Caudate nucleus (tissue), 63 donors: ENCODE measurements at places on chromosomes 3 and 15.

DNA sequence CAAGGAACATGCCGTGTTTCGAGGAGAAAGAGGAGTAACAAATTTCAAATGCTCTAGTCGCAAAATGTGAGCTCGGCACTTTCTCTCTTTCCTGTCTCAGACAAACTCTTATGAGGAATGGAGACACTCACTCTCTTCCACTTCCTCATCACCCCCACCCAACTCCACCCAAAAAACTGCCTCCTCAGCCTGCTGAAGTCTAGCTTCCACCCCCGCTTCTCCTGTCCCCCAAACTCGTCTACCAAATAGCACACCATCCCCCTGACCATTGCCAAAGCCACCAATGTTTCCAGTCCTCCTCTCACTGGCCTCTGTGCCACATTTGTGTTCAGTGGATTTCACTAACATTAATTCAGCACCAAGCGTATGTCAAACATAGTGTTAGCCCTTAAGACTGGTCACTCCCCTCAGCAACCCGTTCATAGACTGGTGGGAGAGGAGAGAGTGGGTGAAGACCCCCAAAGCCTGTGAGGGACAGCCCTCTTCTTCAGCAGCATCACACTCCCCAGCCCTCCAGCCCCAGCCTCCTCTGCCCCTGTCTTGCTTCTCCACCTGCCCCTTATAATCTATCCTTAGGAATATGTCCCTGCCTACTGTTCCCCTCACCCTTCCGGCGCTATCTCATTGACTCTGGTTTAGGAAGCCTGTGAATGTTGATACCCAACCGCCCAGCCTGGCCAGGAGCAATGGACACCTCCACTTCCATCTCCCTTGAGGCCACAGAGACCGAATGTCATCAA is 77.3 kb downstream of the FAM174B start:
- DNase-seq, result no peak

GRCh38 chr15:48693484-48693883 is 48.0 kb upstream of the FBN1 start:
- DNase-seq, result no peak

GRCh38 chr3:102682741-102683140 is 247.9 kb downstream of the ZPLD1 start:
- DNase-seq, result no peak

DNA sequence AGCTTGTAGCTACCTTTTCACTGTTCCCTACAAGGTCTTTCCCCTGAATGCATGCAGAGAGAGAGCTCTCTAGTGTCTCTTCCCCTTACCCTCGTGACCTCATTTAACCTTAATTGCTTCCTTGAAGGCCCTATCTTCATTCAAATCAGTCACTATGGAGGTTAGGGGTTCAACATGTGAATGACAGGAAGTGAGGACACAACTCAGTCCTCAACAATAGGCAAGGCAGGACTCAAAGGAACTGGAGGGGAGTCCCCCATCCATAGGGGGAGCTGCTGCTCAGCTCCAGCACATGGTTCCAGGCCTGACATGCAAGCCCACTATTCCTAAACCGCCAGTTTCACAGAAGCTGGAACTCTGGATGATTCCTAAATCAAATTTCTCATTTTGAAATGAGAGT is 33.8 kb upstream of the GYG1 start:
- no peak for DNase-seq

DNA sequence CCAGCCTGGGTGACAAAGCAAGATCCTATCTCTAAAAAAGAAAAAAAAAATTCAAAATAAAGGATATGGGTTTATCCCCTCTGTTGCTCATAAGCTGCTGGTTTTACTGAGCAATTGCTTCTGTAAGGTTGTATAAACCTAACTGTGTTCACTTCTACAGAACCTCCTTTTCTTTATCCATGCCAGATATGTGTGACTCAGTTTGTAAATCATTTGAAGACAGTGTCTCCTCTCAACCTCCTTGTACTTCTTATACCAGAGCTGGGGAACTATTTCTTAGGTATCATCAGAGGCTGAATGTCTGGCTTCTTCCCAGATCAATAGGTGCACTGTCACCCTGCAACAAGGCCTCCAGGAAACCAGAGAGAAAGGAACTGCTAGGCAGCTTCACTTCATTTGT is 273.8 kb downstream of the CD47 start:
- DNase-seq, result no peak

GRCh38 chr3:179828738-179829137 is 175.9 kb downstream of the USP13 start:
- DNase-seq, result no peak

- DNase-seq, result no peak
Observed at GRCh38 chr3:78338405-78338804, 1298.5 kb downstream of the ROBO2 start.

DNA sequence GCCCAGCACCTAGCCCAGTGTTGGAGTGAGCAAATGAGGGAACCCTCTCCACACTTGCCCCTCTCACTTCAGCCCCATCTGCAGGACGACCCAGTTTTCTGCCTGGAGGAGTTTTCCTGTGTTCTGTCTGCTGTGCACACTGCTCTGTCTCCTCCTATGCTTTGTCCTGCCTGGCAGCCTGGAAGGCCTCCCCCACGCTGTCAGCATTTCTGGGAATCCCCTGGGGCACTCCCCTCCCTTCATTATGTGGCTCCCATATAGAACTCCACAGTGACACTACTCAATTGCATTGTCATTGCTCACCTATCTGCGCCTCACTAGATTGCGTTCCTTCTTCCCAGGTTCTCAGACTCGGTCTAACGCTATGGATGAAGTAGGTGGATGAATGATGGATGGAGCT is 13.9 kb downstream of the CLSTN2 start:
- DNase-seq, result no peak

- no peak for DNase-seq
Observed at GRCh38 chr3:131396170-131396569, 14.6 kb downstream of the NUDT16 start.

DNA sequence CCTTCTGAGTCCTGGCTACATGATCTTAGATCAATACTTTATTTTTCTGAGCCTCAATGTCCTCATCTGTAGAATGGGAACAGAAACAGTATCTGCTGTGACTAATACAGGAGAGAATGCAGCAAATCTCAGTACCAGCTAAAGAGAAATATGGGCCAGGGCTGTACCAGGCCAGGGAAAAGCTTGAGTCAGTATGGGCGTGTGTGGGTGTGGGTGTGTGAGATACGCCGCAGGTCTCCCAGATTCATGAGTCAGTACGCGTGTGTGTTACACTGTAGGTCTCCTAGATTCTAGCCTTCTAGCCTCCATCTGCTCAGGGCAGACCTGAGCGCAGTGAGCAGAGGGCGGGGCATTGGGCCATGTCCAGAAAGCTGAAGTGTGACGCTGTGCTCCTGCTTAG is 15.2 kb downstream of the GNAI2 start:
- DNase-seq, result no peak

GRCh38 chr3:46400000-46400734 is 6.7 kb downstream of the CCR5AS start:
- no peak for DNase-seq

GRCh38 chr3:145450018-145450682 is 710.8 kb downstream of the PLOD2 start:
- DNase-seq, result no peak

- DNase-seq, result no peak
Observed at GRCh38 chr3:6504347-6504746, 356.6 kb upstream of the GRM7 start.

DNA sequence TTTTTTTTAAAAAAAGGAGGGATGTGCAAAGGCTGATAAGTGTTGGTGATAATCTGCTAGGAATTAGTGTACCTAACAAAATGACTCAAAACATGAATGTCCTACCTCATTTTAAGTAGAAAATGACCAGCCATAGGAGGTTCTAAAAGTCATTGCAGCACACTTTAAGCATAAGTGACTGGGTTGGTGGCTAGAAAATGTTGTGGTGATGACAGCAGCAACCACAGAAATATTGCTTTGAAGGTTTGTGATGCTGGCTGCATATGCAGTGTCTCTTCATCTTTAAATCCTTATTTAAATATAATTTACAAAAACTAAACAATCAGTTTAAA is 55.2 kb downstream of the CMSS1 start:
- no peak for DNase-seq
